ENCODE measurements at places on chromosomes 6 and 20.
A peak's percentile ranks its signal among the peaks of the same experiment; 100 is the strongest.

- no peak for DNase-seq
Observed at GRCh38 chr20:37256286-37256685, 5.3 kb downstream of the GHRH start.

DNA sequence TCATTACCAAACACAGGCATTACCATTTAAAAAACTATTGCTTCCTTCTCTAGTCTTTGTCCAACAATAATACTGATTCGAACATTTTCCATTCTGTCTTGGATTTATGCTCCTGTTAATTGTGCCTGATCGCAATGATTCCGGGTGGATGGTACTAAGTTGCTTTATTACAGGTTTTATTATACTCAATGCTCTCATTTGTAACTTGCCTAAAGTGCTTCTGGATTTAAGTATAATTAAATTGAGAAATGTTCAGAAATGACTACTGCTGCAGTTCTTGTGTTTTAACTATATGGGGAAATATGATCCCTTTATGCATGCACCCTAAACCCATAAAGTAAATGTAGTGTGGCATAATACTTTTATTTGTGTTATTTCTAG is 7.2 kb downstream of the TFAP2A start:
- no peak for DNase-seq

DNA sequence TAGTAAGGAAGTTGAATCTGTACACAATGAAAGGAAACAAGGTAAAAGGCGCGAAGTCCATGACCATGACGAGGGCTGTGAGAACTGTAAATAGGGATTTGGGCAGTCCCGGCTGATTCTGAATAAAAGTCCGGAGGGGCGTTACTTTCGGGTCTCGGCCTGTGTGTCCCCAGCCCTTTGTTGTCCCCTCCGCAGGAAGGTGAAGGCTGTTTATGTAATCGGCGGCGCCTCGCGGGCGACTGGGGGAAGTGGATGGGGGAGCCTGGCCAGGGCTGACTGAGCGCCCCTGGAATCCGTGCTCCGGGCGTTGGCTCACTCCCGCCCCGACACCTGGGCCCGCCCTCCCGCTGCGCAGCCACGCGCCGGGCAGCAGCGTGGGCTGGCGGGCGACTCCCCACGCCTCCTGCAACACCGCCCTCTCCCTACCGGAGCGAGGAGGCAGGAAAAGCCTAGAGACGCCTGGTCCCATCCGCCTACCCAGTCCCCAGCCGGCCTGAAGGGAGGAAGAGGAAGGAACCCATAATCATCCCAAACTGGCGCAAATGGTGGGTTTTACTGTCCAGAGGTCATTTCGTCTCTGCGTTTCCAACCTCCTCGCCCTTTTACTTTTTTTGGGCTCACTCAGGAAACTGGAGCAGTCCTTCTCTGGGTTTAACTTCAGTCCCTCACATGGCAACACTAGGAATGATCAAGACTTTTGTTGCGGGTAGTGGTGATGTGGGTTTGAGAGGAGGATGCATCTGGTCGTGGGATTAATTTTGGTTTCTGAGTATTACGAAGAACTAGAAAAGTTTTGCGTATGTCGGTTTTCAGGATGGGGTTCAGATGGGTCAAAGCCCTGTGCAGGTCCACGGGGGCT is 12.1 kb downstream of the TRIM31 start:
- no peak for DNase-seq

DNA sequence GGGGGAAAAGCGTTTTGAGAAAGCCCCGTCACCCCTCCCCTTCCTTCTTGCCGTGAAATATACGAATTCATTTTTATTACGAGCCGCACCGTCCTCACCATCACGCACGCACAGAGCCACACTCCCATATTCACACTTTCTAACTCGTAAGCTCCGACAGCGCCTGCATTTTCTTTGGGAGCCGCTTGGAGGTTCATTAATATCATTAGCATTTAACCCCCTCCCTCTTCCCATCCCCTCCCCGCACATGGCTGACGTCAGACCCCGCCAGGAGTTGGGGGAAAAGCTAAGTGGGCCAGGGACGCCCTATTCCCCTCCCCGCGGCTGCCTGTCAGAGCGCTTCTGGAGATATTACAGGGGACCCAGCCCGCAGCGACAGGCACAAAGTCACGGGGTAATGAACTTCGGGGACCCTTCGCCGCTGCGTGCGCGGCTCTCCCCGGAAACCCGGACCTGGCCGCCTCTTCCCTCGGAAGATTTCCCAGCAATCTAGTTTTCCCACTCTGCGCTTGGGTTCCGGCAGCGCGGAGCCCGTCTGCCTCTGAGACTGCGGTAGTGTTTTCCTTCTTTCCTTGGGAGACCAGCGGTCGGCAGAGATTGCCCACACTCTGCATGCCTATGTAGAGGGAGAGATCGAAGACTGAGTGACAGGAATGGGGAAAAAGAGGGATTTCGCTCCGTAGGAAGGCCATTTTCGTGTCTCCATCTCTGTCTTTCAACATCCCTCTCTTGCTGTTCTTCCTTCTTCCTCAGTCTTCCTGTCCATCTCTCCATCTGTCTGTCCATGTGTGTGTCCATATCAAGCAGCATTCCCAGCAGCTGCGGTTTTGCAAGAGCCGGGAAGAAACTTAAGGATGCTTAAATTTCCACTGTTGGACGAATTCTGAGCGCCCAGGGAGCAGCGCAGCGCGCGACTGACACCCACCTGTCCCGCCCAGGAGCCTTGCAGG is at the start of gene NR2E1:
Gene NR2E1, plus strand, starts transcription at position 309 of the 950 bp plus-strand sequence. CDS start 744 bp downstream, outside the sequence.
- no peak for DNase-seq

GRCh38 chr20:63835021-63835858 is 4.2 kb upstream of the ZBTB46 start:
- DNase-seq, result no peak

- DNase-seq, result no peak
Observed at GRCh38 chr6:12152023-12152970, 137.9 kb upstream of the EDN1 start.

DNA sequence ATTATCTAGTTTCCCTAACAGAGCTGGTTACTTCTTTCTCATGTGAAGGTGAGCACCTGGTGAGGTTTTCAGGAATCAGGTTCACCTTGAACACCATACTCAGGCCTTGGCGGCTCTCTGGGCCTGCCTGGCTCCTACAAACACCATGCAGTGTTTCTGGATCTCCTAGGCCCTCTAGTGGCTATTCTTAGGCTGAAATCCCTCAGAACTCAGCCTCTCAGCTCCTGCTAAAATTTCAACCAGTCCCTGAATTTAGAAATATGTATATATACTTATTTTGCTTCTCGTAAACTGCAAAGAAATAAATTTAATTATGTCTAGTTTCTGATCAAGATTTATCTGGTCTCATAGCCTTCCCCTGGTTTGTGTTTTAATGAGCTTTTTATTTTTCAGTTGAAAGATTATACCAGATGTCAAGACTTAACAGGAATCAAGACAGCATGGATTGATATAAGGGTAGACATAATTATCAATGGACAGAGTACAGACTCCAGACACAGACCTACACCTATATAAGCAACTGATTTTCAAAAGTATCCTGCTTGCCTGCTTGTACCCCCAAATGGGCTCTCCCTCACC is 55.9 kb downstream of the ANKEF1 start:
- DNase-seq, result no peak

- DNase-seq, result no peak
Observed at GRCh38 chr6:143339223-143339622, 111.3 kb downstream of the ADAT2 start.

DNA sequence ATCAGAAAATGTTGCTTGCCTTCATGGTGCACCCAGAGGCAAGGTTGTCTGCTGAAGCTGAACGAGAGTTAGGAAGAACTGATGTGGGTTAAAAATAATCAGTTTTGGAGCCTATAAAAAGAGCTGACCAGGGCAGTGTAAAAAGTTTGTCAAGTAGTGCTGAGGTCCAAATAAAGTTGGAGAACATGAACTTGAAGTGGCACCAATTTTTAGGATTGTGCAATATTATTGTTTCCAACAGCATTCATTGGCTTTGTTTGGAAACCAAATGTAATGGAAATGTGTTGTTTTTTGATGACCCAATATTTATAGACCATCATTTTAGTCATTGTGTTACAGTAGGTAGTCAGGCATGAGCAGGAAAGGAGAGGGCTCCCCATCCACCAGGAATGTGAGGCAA is 55.7 kb downstream of the GPR63 start:
- no peak for DNase-seq

- DNase-seq, result no peak
Observed at GRCh38 chr20:37383229-37383989, 37.5 kb downstream of the SRC start.

DNA sequence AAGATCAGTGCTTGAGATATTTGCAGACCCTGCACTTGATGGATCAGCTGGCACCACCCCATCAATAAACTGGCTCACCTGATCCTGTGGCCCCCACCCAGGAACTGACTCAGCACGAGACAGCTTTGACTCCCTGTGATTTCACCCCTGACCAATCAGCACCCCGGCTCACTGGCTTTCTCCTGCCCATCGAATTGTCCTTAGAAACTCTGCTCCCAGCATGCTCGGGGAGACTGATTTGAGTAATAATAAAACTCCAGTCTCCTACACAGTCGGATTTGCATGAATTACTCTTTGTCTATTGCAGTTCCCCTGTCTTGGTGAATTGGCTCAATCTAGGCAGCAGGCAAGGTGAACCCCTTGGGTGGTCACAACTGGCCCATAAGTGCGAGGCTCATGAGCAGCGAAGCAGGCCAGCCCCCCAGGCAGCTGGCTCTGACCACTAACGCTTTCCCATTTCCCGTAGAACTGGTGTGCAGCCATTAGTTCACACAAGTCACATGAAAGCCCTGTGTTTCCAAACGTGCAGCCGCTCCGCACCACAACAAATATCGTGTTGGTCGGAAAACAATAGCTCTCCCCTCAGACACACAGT is 79.6 kb downstream of the RSPH3 start:
- DNase-seq, result no peak

GRCh38 chr6:5936631-5937030 is 70.1 kb downstream of the NRN1 start:
- no peak for DNase-seq

GRCh38 chr20:53752971-53753879 is 159.6 kb upstream of the ZNF217 start:
- DNase-seq, result no peak

DNA sequence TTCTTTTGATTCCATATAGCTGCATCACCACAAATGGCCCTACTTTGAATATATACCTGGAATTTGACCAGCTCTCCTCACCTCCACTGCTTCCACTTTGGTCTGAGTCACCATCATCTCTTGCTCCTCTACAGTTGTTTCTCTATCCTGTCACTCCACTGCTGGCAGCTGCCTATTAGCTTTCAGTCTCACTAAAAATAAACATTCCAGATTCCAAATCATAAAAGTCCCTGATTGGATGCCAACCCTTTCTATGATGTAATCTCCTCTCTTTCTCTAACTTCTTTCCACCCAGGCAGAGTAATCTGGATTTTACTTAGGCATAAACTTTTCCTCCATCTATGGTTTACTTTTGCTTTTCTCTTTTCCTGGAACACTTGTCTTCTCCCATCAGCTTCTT is 49.1 kb downstream of the RFPL4B start:
- no peak for DNase-seq

GRCh38 chr6:42451333-42452170 is at the start of gene TRERF1:
Gene TRERF1 (minus strand): TSS chr6:42451926. CDS start chr6:42269590, 182,336 bp downstream.
- DNase-seq, result peak; percentile 35

- DNase-seq, result no peak
Observed at GRCh38 chr6:159913375-159913774, 22.6 kb downstream of the MAS1 start.

GRCh38 chr6:35725721-35726438 is 11.0 kb upstream of the ARMC12 start:
- DNase-seq, result no peak

DNA sequence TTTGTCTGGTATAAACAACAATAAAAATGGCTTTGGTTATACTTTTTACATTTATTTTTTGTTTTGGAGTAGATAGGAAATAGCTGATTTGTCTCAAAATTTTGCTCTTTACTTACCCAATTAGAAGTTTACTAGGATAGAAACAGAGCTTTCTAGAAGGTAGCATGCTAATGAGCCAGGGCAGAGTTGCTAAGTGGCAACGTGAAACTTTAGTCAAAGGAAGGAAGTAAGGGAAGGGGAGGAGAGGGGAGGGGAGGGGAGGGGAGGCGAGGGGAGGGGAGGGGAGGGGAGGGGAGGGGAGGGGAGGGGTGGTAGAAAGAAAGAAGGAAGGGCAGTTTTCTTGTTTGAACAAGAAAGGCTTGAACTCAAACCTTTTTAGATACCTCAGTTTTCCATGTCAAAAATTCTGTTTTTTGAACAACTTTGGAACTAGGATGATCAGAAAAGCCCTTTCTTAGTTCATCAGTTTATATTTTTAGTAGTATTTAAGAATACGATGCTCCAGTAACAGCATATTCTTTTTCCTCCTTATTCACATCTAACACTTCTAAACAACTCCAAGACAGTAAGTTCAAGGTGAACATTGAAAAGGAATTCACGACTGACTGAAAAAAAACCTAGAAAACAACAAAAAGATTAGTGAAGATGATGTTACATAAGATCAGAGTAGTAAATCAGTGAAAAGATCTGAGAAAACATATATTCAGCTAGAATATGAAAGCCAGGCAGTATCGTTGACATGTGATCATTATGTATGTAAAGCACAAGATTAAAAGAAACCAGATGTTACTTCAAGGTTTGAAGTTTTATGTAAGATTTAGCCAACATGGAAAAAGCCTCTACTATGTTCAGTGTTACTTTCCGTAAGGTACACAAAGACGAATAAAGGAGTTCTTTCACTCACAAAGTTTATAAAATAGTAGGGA is 263.4 kb downstream of the ARHGAP18 start:
- no peak for DNase-seq

- DNase-seq, result no peak
Observed at GRCh38 chr20:25014816-25015215, 22.3 kb upstream of the APMAP start.

- no peak for DNase-seq
Observed at GRCh38 chr6:39102071-39102820, 12.7 kb downstream of the SAYSD1 start.

DNA sequence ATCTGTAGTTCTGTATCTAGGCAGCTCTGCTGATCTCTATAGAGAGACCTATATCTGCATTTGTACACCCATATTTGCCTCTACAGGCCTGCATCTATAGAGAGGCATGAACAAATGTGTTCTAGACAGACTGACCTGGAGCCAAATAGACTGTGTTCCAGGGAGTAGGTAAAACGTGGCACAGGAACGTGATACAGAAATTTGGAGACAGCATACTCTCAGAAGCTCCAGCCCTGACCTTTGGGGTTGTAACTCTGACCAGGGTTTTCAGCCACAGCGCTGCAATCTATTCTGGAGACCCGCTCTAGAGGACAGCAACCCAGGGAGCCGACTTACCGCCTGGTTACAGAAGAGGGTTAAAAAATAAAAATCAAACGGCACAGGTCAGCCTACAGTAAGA is 983 bp downstream of the RBBP9 start:
- no peak for DNase-seq

- DNase-seq, result no peak
Observed at GRCh38 chr6:89602166-89602565, 36.4 kb downstream of the LYRM2 start.

GRCh38 chr6:113185299-113185698 is 671.8 kb upstream of the MARCKS start:
- no peak for DNase-seq

GRCh38 chr6:16635810-16636602 is 125.3 kb downstream of the ATXN1 start:
- no peak for DNase-seq

- no peak for DNase-seq
Observed at GRCh38 chr6:49890988-49891387, 24.7 kb upstream of the CRISP1 start.

Measured in effector memory CD4-positive, alpha-beta T cell (primary cell).